Activated T-cell treated with anti-CD3 and anti-CD28 coated beads, Interleukin-2, amount 50 U/mL, for 4 hours (primary cell): ENCODE measurements at places on chromosomes 4 and X.

GRCh38 chrX:13007519-13008188 is 32.7 kb downstream of the TMSB4X start:
- no peak for DNase-seq

DNA sequence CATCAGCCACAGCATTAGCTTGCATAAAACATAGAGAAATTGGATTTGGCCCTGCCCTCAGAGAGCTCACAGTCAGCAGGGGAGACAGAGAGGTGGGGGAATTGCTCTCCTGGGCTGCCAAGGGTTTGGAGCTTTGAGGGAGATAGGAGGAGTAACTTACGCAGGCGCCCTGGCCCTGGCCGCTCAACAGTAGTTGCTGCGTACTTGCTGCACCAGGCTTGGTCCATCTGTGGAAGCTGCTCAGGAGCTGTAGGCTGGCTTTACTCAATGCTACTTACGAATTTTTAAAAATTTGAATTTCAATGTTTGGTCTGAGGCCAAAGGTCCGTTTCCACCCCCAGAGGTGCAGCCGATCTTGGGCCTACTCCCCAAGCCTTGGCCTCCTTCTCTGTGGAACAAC is 83.3 kb downstream of the CPZ start:
- no peak for DNase-seq

- DNase-seq = peak; percentile 79
These were observed 34.6 kb downstream of the NBDY start for GRCh38 chrX:56763556-56764152.

DNA sequence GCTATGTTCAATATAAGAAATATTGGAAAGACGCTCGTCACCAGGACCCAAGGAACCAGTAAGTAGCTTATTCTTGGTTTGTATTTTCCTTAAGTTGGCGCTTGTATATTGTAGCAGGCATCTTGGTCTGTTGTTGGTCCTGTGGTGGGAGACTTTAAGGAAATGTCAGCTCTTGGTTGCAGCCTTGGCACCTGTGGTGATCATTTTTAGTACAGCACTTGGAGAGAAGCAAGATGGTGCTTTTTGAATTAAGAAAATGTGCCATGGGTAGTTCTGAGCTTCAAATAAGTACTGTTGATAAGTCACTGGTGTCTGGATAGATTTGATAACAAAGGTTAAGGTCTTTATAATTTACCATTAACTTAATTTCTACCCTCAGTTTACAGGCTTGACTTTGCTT is 1.1 kb downstream of the RPS3A start:
- no peak for DNase-seq

DNA sequence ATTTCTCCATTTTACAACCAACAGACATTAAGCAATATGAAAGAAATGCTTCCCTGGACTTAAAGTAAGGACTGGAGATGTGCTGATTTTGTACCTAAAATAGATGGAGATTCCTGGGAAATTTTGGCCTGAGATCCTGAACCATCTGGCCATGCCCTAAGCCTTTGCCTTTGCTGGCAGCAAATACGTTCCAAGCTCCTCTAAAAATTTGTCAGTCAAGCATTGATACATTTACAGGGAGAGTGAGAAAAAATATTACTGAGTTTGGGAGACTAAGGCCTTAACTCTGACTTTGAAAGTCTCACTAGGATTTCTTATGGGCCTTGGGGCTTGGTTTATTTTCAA is 63.9 kb downstream of the FHDC1 start:
- no peak for DNase-seq
